Stimulated activated CD8-positive, alpha-beta memory T cell treated with anti-CD3 and anti-CD28 coated beads, Interleukin-4, amount 100 ng/mL, for 1 hour (primary cell): ENCODE measurements at places on chromosomes 12 and 14.

DNA sequence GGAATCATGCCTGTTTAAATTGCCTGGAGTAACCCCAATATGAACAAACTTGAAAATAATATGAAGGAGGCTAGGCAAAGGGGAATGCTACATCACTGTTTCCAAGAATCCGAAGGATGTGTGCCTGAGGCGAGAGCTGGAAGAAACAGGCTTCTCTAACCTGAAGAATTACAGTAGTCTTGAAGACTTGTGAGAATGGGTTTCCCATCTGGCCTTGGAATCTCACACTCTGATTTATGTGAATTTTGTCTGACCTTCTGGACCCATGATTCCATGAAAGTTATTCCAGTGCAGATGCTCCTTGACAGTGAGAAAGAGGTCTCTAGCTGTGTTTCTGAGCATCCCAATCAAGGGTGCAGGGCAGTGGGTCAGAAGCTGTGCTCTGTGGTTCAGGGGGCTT is 122.1 kb upstream of the PARP11 start:
- DNase-seq: no peak

- no peak for DNase-seq
Measured at GRCh38 chr14:64196814-64197411, 97.3 kb downstream of the ESR2 start.

DNA sequence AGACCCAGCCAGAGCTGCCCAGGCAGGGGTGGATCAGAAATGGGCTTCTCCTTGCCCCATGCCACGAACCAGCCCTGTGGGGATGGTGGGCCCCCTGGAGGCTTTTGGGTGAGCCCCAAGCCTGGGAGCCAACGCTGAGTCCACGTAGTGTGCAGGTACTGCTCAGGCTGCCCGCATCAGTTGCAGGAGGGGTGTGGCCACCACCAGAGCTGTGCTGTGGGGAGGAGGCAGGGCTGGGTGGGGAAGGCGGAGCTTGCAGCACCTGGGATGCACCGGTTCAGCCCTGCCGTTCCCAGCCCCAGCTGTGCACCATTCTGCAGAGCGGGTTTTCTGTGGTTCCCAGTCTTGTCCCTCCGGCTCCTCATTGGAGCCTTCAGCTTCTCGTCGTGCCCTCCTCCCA is 36.3 kb downstream of the IL31 start:
- DNase-seq: no peak

DNA sequence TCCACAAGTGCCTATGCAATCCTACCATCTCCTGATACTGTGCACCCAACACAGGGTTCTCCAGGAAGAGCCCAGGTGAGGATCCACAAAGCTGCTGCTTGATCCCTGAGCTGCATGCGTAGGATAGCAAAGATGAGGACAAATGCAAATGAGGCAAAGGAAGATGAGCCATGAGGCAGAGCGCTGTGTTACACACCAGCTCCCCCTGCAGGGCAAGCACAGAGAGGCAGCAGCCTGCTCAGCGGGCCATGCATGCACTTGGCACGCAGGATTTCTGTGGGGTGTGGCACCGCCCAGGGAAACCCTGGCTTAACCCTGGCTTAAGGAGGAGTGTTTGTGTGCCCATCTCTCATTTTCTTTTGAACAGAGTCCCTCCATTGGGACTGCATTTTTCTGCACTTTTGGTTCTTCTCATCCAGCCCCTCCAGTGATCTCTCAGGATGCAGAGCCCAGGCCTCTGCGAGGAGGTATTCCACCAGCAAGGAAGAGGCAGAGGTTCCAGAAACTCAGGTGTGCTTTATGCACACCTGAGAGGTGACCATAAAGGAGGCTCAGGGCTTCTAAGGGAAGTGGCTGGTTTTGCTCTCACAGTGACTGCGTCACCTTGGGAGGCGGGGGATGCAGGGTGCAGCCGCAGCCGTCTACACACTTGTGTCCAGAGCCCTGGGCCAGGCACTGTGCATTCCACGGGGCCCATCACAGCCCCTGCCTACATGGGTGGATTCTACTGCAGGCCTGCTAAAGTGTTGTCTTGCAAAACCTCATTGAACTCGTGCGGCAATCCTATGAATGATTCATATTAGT is 973.3 kb upstream of the TMEM132C start:
- DNase-seq: no peak

DNA sequence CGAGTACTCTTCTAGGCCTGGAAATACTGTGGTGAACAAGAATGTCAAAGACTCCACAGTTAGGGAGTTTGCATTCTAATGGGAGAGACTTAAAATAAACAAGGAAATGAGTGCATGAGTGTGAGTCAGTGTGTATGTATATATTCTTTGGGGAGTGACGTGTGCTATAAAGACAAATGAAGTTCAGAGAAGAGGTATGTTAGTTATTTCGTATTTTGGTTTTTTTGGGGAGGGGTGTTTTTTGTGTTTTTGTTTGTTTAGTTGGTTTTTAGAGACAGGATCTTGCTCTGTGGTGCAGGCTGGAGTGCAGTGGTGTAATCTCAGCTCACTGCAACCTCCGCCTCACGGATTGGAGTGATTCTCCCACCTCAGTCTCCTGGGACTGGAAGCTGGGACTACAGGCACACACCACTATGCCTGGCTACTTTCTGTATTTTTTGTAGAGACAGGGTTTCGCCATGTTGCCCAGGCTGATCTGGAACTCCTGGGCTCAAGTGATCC is 74.3 kb downstream of the SRGAP1 start:
- no peak for DNase-seq

- no peak for DNase-seq
Measured at GRCh38 chr12:46260124-46260912, 8.5 kb downstream of the SLC38A1 start.

DNA sequence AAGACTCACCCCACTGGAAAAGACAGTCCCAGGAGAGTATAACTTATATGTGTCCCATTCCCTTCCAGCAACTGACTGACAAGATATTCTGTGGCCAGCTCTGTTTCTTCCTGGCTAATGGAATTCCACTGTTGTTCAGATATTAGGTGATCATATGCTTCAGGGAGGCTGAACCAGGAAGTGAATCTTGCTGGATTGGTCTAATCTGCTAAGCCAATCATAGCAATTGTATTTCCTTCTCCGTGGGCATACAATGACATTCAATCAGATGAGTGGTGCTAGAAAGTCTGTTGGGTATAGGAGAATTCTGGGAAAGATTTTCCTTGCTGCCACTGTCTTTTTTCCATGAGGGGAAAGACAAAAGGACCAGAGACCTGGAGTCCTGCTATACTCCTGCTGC is 12.1 kb downstream of the PYGL start:
- DNase-seq: no peak

DNA sequence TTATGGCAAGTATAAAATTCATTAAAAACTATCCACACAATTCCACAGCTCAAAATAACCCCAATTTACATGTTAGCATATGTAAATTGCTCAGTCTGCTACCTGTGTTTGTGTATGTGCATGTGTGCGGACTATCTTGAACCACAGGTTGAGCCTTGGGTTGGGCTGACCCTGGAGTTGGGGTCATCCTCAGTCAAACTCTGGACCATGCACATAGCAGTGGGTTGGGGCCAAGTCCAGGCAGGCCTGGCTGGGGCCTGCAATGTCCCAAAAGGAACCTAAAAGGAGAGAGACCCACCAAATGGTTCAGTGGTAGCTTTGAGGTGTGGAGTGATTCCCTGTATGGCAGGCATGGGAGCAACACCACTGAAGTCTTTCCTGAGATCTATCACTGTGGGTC is 156.1 kb downstream of the FOXN3 start:
- no peak for DNase-seq

- DNase-seq: no peak
Measured at GRCh38 chr14:98494582-98494981, 777.4 kb downstream of the BCL11B start.

DNA sequence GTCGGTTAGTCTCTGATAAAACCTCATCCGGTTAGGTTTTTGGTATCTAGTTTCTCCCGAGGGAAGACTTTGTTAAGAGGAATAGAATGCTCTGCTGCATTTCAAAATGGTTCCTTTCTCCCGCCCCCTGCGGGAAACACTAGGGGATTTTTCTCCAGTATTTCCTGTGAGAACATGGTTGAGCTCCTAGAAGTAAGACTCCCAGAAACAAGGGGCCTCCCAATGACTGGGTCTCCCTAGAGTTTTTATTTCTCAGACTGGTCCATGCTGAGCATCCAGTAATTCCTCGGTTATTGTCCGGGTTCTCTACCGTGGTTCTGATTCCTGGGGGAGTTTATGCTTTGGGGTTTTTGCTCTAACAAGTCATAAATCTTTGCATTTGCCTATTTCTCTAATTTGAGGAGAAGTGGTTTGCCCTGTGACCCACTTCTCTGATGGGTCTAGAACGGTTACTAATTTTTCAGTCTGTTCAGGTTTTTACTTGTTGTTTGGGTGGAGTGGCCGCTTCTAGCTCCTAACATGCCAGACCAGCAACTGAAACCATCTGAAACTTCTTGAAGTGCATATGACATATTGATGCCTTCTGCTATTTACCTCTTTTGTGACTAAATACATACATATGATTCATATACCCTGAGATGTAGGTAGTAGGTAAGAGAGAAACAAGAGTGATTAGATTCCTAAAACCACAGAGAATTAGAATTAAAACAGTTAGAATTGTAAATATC is 25.1 kb downstream of the TESPA1 start:
- DNase-seq: no peak

DNA sequence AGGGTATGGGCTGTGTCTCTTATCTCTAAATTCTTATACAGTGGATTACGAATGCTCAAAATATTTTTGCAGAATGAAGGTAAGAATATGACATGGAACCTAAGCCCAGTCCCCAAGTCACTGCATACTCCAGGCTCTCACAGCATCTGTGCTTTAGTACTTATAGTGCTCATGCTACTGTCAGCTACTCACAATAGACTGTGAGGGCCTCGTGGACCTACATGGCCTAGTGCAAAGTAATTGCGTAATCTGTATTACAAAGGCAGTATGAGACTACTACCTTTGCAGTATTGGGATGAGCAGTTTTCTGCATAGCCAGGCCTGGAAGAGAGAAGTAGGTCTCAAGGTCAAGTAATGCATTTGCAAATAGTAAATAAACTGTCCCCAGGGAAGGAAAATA is 27.9 kb downstream of the VWF start:
- DNase-seq: no peak

GRCh38 chr12:2355604-2356003 is 302.8 kb downstream of the CACNA1C start:
- no peak for DNase-seq

DNA sequence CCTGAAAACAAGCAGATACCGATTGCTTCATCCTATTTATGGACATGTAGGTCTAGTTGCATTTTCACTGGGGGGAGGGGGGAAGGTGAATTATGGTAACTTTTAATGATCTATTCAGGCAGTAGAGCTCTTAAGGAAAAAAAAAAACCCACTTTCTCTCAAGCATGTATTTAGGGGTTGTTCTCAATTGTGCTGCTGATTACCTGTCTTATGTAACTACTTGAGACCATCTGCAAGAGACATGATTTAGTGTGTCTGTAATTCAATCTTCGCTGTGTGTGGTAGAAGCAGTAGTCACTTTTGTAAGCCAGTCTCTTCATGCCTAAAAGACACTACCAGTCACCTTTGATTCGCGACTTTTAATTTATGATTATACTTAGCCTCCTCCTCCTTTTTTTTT is 8.9 kb downstream of the CALM1 start:
- DNase-seq: no peak

GRCh38 chr12:68646484-68646883 is 35.8 kb downstream of the RAP1B start:
- DNase-seq: no peak

DNA sequence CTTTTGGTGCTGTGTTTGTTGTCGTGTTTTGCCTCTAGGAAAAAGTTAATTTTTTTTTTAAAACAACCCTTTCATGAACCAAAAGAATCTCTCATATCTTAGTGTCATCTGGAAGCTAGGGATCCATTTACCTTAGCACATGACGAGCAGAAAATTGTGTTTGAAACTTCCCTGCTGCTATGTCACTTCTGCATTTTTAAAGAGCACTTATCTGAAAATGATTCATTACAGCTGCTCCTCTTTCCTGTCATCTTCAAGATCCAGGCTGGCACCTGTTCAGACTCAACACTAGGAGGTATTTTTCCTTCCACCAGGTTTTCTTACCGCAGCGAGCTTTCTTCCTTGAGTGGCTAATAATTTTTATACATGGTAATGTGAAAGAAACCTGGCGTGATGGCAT is 67.0 kb downstream of the EML1 start:
- DNase-seq: no peak

DNA sequence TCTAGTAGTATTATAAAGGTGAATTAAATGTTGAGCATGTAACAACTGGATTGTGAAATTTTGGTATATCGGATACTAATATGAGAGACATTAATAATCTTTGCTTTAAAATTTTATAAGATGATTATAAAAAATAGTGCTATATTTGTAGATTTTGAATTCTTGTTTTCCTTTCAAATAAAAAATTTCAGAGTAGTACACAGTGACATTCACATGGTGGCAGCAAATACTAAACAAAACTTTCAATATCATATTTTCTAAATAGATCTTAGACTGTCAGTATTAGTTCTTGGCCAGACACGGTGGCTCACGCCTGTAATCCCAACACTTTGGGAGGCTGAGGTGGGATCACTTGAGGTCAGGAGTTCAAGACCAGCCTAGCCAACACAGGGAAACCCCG is 166.0 kb downstream of the NAV3 start:
- DNase-seq: no peak
